Neural crest cell (in vitro differentiated cells): ENCODE measurements at places on chromosomes 6 and 20. TPM values are rescaled to one million over a fixed set of nuclear protein-coding genes. Genes with fewer than 3 reads are reported as not detected.

GRCh38 chr6:170393807-170394399, 87.3 kb downstream of the FAM120B start:
- no peak overlapping the region for H3K27ac ChIP-seq
- H3K4me3 ChIP-seq, result no peak overlapping the region
- no peaks in the 10 kb centered on the region for H3K4me1 ChIP-seq

Gene ETV7
- not detected in 2 replicates for total RNA-seq

GRCh38 chr6:14635934-14636591, 518.5 kb downstream of the CD83 start:
- no peak overlapping the region for H3K4me3 ChIP-seq
- H3K36me3 ChIP-seq, result no peaks in the 10 kb centered on the region
- DNase-seq, result no peak
- H3K27me3 ChIP-seq, result peaks cover 11% of the 10 kb centered on the region
- H3K4me1 ChIP-seq, result peaks cover 30% of the 10 kb centered on the region
- H3K27ac ChIP-seq, result no peak overlapping the region

GRCh38 chr6:127860723-127861122, 40.1 kb downstream of the THEMIS start:
- H3K27me3 ChIP-seq, result no peaks in the 10 kb centered on the region
- H3K36me3 ChIP-seq, result no peaks in the 10 kb centered on the region
- DNase-seq, result no peak
- no peak overlapping the region for H3K4me3 ChIP-seq
- no peak overlapping the region for H3K27ac ChIP-seq
- H3K4me1 ChIP-seq, result no peaks in the 10 kb centered on the region

DNA sequence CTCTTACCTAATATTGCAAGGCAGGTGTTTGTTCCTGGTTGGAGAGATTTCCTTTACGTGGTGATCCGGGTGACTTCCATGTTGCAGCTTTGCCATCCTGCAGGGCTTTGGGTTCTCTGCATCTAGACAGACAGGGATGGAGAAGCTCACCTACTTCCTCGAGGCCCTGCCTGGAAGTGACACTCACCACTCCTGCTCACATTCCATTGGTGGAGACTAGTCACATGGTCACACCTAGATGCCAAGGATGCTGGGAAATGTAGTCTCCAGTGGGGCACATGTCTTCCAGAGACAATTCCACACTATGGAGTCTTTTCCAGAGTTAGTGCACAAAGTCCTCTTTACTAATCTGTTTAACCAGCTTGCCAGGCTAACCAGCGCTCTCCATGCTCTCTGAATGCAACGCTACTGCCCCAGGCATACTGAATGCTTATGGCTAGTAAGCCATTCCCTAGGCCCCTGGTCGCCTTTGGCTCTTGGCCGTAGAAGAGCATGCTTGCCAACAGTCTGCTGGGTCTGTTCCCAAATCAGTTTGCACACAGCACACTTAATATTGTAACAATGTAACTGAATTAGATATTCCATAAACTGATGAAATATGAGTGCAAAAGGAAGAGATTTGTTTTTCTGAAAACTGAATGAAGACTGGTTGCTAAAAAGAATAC, 6.7 kb upstream of the KCNK15 start:
- H3K27me3 ChIP-seq, result peaks cover 36% of the 10 kb centered on the region
- peak; percentile 32 for DNase-seq
- peaks cover 11% of the 10 kb centered on the region for H3K4me1 ChIP-seq
- no peaks in the 10 kb centered on the region for H3K36me3 ChIP-seq
- H3K4me3 ChIP-seq, result no peak overlapping the region

Gene NINL
- 41.2 and 44.0 TPM in 2 replicates for total RNA-seq

Gene CLDN20
- total RNA-seq, result not detected in 2 replicates

Gene LY6G5C
- total RNA-seq, result 9.1 and 11.0 TPM in 2 replicates

DNA sequence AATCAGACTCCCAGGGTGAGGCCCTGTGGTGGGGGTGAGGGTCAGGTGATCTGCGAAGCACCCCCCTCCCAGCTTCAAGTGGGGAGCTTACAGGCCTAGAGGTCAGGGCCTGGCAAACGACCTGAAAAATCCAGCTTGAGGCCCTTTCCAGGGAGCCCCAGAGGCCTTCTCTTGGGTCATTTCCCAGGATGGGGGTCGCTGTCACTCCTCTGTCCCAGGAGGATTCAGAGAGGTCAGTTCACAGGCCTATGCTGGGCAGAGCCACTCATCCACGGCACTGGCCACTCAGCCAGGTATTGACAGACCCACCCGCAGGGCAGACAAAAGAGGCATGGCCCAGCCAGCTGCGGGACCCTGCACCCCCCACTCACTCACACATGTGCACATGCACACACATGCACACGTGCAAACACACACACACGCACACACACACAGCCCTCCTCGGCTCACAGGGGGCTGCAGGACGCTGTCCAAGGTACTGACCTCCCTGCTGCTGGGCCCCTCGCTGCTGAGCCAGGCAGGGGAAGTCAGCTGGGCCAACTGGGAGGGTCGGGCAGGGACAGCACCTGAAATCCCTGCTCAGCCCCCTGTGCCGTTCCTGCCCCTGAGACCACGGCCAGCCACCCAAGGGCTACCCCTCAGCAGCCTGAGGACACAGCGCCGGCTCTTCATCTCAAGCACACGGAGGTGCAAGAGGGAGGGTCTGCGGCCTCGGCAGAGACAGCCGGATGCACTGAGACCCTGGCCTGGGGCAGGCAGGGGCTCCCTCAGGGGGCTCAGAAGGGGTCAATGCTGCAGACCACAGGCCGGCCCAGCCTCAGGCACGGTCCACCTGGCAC, 113.8 kb downstream of the TAF4 start:
- no peaks in the 10 kb centered on the region for H3K36me3 ChIP-seq
- H3K4me1 ChIP-seq, result peaks cover 7% of the 10 kb centered on the region
- H3K27ac ChIP-seq, result no peak overlapping the region
- peak; percentile 73 for DNase-seq
- H3K27me3 ChIP-seq, result peaks cover 19% of the 10 kb centered on the region
- H3K4me3 ChIP-seq, result no peak overlapping the region

- H3K4me3 ChIP-seq, result no peak overlapping the region
- H3K4me1 ChIP-seq, result no peaks in the 10 kb centered on the region
- H3K36me3 ChIP-seq, result no peaks in the 10 kb centered on the region
- peaks cover 38% of the 10 kb centered on the region for H3K27me3 ChIP-seq
- DNase-seq, result no peak
These were observed 290.5 kb upstream of the CDH4 start for GRCh38 chr20:60961551-60961950.

- no peak for DNase-seq
- peaks cover 19% of the 10 kb centered on the region for H3K27me3 ChIP-seq
- H3K4me1 ChIP-seq, result no peaks in the 10 kb centered on the region
- no peak overlapping the region for H3K4me3 ChIP-seq
- H3K36me3 ChIP-seq, result no peaks in the 10 kb centered on the region
- no peak overlapping the region for H3K27ac ChIP-seq
These were observed 43.3 kb downstream of the SLC26A8 start for GRCh38 chr6:35980991-35981645.

Gene ARMH2
- total RNA-seq, result not detected in 2 replicates

DNA sequence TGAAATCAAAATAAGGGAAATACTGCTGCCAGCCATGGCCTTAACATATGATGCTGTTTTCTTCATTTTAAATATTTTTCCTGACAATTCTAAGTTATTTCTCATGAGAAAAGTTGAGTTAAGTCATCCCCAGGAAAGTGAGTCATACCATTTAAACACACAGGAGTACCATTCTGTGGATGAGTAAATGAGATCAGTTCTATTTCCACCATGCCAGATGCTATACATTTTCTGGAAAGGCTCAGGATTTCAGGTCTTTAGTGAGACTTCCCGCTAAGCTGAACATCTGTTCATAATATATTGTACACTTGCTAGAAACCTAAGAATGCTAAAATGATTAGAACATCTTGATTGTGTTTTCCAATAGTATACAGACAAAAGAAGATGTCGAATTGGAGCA, 256.2 kb upstream of the MANEA start:
- H3K4me1 ChIP-seq, result no peaks in the 10 kb centered on the region
- no peak overlapping the region for H3K27ac ChIP-seq
- H3K27me3 ChIP-seq, result no peaks in the 10 kb centered on the region
- no peak for DNase-seq

Gene PRND
- not detected in 2 replicates for total RNA-seq

DNA sequence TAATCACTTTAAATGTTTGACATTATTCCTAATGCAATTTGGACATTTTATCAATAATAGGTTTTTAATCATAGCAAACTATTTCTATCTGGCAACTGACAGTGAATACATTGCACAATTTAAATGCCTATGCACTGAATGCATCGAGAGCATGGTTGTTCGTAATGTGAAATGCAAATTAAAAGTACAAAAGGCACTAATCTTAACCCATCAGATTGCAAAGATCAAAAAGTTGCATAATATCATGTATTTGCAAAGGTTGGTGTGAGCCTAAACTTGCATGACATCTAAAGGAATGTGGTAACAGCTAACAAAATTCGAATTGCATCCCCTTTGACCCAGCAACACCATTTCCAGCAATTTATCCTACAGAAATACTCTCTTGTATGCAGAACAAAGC, 469.9 kb upstream of the IRAK1BP1 start:
- H3K27me3 ChIP-seq, result no peaks in the 10 kb centered on the region
- no peak for DNase-seq
- no peaks in the 10 kb centered on the region for H3K36me3 ChIP-seq
- no peaks in the 10 kb centered on the region for H3K4me1 ChIP-seq
- H3K4me3 ChIP-seq, result no peak overlapping the region

Gene VEGFA
- 31.2 TPM in 2 replicates for total RNA-seq

DNA sequence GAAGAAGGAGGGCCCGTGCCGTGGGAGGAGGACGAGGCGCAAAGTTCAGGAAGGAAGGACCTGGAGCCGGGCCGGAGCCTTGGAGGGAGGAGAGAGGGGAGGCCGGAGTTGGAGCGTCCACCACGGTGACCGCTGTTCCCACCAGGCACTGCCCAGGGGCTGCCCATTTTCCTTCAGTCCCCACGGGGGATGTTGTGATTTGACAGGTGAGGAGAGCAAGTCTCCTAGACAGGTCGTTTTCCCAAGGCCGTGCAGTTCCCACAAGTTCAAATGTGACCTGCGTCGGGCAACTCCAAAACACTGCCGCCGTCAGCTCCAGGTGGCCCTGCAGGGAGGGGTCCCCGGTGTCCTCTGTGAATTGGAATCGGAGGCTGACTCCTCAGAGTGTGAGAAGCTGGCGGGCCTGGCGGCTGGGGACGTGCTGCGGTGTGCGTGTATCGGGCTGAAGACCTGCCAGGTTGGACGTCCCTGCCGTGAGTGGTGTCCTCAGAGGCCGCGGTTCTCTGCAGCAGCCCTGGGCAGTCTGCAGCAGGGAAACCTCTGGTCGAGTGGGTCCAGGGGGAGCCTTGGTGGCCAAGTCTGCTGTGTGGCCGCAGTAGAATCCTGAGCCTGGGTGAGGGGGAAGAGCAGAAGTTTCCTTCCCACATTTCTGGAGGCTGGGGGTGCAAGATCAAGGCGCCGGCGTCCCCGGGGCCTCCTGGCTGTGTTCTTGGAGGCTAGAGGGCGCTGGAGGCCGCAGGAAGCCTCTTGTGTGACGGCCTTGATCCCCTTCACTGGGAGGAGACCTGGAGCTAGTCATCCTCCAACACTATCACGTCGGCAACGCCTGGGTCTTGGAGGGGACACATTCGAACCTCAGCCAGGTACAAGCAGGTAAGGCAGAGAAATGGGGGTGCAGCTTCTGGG, 115.1 kb upstream of the FRMD1 start:
- H3K27ac ChIP-seq, result no peak overlapping the region
- H3K36me3 ChIP-seq, result no peaks in the 10 kb centered on the region
- no peak for DNase-seq
